ENCODE measurements at places on chromosomes 2 and 18.

DNA sequence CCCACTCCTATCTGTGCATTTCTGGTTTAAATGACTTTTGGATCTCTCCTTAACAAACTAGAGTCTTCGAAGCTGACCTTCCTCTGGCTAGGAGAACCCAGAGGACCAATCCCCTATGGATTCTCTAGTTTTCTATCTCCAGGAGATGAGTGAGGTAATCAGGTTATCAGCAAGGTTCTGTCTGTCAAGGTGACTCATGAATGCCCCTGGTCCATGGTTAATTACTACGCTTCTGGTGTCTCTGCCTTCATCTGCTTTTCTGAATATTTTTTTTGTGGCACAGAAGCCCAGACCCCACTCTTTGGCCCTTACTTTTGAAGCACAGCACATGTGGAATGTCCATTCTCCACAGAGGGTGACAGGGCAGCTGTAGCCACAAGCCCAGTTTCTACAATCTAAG is 897.9 kb upstream of the KLHL29 start:
- DNase-seq, result no peak

DNA sequence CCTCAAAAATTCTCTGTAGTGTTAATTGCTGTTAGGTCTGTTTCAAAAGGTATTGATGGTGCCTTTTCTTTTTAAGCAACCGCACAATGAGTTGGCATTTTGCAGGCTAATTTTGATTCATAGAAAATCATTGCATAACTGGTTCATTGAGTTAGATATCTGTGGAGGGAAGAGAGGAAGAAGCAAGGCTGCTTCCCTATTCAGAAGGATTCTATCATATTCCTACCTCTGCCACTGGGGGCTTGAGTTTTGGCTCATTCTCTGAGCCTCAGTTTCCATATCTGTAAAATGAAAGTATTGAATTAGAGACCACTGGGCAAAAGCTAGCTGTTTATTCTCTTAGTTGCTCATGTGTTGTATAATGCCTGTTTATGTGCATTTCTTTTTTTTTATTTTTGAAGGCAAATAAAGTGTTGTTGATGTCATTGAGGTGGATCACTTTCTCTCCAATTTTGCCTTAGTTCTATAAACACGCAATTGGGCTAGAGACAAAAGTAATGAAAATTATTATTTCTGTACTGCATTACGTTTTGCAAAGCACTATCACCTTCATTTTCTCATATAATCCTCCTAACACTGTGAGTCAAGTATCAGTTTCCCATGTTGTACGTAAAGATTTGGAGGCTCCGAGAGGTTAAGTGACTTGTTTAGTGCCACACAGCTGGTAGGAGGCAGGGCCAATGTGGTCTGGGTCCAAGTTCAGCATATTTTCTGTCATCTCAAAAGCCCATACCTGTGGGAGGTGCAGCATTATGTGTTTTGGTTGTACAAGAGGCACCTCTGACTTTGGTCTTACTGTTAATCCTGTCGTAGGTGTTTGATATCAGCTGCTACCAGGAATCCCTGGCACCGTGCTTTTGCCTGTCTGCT is 5.9 kb downstream of the TRIB2 start:
- DNase-seq, result no peak

- DNase-seq, result no peak
Observed at GRCh38 chr2:157769856-157770255, 106.3 kb downstream of the ACVR1 start.

GRCh38 chr2:237966250-237966564 is 607 bp upstream of the UBE2F start:
- DNase-seq, result no peak

GRCh38 chr18:47981830-47982229 is 51.4 kb upstream of the SMAD2 start:
- DNase-seq, result no peak

DNA sequence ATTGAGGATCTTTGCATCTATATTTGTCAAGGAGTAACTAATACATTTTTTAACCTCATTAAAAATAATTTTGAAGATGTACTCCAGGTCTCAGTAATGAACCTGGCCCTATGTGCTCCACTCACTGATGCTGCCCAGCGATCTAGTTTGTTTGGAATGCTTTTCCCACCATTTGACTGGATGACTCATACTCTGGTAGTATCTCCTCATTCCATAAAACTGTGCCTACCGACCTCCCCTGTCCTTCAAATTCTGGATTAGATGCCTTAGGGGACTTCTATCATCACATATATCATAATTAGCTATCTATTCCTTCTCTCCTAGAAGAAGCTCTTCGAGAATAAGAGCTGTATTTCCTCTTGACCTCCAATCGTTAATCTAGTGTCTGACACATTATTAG is 83.8 kb downstream of the FAM117B start:
- DNase-seq, result no peak

- no peak for DNase-seq
Observed at GRCh38 chr2:118006861-118007260, 7.0 kb downstream of the CCDC93 start.

- no peak for DNase-seq
Observed at GRCh38 chr2:69535817-69536241, 98.6 kb upstream of the NFU1 start.

DNA sequence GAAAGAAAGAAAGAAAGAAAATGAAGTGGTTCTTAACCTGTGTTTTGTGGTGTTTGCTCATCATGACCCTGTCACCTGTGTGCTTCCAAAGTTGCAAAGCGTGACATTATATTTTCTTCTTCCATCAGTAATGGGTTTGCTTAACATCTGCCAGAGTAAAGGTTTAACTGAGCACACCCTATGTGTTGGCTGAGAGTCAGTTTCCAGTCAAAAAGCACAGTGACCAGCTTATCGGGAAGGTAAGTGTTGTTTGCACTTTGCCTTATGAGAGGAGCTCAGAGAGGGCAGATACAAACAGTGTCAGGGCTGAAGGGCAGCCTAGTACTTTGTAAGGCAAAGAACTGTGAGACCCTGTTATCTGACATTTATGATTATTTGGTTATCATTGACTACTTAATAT is 406.2 kb upstream of the CWC22 start:
- no peak for DNase-seq

DNA sequence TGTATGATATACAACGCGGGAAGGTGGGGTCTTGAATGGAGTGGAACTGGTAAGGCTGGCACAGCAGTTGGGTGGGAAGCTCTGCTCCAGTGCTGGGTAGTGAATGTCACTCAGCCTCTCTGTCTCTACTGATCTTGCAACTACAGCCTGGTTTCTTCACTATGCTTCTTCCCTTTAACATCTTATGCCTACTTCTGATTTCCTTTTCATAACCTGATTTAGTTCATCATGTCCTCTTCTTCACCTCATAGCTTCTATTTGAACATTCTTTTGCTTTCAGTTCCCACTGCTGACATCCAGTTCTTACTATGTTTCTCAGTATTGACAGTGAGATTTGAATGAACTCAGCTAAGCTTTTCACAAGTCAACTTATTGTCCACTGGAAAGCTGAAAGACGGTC is 286.2 kb downstream of the ARL6IP6 start:
- DNase-seq, result no peak

DNA sequence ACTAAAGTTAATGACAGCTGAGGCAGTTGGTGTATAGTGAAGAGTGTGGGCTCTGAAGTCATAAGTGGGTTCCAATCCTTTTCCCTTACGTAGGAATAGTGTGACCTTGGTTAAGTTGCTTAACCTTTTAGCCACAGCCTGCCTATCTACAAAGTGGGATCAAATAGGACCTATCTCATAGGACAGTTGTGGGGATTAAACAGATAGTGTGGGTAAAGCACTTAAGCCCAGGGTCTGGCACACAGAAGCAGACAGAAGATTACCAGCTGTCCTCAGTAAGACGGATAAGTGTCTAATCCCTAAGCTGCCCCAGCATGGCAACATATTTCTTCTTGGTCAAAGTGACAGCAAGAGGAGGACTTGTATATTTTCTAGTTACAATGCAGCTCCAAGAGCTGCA is 28.2 kb downstream of the UBE2F start:
- no peak for DNase-seq

DNA sequence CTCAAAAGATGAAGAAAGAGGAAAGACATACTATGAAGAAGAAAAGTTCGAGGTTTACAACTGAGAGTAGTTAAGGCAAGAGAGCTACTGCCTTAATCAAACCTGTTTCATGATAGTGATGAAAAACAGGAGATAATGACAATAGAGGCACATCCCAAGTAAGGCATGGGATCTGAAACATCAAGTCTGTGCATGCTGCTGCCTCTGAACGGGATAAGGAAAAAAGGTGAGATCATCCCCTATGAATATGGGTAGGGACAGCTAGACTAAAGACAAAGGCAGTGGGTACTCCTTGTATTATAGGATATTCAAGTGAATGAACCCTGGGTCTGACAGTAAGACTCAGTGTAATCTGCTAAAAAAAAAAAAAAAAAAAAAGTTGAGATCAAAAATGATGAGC is 3.0 kb downstream of the EXOC6B start:
- DNase-seq, result no peak

DNA sequence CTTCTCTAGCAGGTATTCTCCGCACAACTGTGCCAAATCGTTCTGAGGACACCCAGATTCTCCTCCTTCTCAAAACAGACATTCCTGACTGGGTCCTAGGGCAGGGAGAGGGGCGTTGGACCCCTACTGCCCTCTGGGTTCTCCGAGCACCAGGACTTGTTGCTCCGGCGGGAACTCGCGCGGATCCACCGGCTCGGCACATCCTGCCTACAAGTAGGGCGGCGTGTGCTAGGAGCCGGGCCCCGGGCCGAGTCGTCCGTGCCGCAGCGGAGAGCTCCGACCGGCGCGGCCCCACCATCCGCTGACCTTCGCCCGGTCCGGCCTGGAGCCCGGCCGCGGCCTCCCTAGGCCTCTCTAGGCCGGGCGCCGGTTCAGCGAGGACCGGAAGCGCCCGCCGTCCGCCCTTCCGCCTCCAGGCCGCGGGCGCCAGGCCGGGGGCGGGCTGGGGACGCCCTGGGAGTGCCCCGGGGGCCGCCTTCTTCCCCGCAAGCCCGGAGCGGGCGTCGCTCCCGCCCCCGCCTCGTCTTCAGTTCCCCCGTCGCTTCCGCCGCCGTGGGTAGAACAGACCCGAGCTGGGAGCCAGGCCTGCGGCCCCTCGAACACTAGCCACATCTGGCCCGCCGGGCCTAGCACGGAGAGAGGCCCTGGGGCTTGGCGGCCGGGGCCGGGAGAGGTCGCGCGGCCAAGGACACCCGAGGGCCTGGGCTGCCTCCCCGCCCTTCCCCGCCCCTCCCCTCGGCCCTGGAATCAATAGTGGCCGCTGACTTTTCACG is 7.6 kb upstream of the ONECUT2 start:
- DNase-seq, result no peak

DNA sequence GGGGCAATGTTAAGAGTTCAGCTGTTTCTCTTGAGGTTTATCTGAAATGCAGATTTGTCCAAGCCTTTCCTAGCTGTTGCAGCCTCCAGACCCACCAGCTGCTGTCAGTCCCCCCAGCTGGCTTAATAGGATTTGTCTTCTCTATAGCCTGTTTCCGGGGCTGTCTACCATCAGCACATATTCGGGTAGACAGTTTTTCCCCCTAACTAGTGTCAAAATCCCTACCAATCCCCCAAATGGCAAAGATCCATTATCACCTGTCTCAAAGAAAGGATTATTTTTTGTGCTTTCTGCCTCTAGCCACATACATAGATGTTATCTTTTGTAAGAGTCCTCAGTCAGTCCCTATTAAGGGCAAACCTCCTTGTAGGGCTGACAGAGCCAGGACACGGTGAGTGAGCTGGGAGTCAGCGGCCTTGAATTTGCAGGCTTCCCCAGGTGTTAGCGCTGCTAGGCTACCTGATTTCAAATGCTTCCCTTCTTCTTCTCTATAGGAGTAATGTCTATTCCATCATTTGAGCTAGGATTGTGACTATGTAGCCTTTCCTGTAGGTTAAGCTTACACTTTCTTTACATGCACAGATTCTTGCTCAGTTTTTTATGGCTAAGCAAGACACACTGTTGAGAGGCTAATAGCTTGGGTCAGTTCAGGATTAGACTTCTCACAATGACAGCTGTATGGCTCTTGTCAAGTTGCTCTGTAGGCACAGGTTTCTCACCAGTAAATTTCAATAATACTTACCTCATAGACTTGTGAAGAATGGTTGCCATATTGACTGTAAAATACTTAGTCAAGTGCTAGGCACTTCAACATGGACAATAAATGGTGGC is 171.1 kb upstream of the UNC80 start:
- no peak for DNase-seq

DNA sequence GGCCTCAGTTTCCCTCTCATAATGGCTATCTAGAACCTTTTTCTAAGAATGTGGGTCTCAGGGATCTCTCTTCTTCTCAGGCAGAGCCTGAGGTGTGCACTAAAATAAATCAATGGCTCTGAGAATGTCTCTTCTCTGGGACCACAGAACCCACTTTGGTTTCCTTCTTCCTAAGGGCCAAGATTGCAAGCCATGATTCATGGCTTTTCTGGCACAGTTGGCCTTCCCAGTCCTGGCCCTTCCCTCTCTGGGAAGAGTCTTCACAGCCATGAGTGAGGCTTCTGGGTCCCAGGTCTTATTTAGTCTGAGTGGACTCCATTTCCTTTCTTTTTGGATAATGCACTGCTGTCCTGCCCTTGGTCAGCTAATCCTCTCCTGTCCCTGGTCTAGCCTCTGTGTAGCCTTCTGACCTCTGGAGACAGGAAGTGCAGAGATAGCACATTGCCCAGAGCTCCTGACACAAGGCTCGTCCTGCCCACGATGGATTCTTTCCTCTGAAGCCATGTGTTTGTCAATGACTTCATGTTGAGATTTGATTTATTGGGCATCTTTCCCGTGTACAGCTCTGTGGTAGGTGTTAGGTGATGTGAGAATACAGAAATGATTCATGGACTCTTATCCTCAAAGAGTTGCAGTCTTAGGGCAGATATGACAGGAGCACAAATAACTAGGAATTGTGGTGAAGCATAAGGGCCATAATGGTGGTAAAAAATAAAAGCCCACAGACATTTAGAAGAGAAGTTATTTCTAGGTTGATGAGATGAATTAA is 245.0 kb downstream of the CLIP4 start:
- DNase-seq, result no peak

- DNase-seq, result no peak
Observed at GRCh38 chr2:105868060-105868459, 123.3 kb downstream of the NCK2 start.

- DNase-seq, result no peak
Observed at GRCh38 chr18:8616028-8616401, 6.8 kb downstream of the RAB12 start.

GRCh38 chr18:58943896-58944295 is 79.2 kb downstream of the ZNF532 start:
- DNase-seq, result no peak

GRCh38 chr2:65722028-65722778 is 289.8 kb upstream of the SPRED2 start:
- no peak for DNase-seq

DNA sequence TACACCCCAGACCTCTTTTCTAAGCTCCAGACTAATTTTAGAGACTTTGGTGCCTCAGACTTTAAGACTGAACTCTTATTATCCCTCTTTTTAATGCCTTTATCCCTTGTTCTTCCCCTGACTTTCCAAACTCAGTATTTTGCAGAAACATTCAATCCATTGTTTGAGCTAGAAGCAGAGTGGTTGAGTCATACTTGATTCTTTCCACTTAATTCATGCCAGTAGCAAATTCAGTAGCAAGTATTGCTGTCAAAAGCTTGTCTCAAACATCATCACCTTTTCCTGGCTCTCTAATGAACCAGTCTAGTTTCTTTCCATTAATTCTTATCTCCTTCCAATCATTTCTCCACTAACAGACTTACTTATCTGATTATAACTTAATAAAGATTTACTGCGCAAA is 699.7 kb upstream of the ZNF804A start:
- no peak for DNase-seq

GRCh38 chr2:173884025-173884802 is 81.0 kb downstream of the SP3 start:
- peak; percentile 17 for DNase-seq

- DNase-seq, result no peak
Observed at GRCh38 chr18:45565280-45565970, 49.9 kb upstream of the SLC14A2 start.
